ENCODE measurements at places on chromosomes 5 and 9. TPM values are rescaled to one million over a fixed set of nuclear protein-coding genes. Genes with fewer than 3 reads are reported as not detected.

GRCh38 chr9:130298662-130299279 is 33.2 kb downstream of the HMCN2 start:
- no peaks in the 10 kb centered on the region for H3K36me3 ChIP-seq
- DNase-seq: no peak
- no peaks in the 10 kb centered on the region for H3K27me3 ChIP-seq
- H3K4me1 ChIP-seq: no peaks in the 10 kb centered on the region
- H3K4me3 ChIP-seq: no peak overlapping the region

DNA sequence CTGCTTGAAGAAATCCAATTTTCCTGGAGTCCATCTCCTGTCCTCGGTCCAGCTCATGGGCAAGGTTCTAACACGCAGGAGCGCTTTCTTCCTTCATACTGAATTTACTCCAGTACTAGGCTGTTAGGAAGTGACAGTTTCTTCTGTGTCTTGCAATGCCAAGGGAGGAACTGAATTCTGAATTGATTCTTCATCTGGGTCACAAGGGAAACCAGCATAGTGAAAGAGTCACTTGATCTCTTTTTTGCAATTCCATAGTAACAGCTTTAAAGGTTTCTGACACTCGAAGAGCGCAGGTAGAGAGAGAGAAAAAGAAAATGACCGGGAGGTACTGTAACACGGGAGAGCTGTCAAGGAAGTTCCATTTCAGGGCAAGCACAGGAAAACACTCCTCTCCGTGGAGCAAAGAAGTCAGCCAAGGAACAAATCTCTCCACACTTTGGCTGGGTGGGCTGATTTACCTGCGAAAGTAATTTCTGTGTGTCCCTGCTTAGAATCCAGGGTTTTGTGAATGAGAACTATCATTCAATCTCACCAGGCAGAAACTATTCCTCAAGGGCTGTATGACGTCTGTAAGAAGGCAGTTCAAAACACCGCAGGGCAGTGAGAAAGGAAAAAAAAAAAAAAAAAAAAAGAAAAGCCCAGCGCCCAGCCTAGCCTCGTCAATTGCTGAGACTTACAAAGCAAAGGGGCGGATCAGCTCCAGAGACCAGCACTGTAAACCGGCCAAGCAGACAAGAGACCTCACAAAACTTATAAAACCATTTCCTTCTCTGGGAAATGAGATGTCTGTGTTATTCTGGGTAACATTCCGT is 617.8 kb downstream of the PDE4D start:
- peak; percentile 71 for DNase-seq
- no peaks in the 10 kb centered on the region for H3K27me3 ChIP-seq
- peak overlapping the region; percentile 22 for H3K4me3 ChIP-seq

GRCh38 chr5:10275460-10275859 is 25.4 kb downstream of the CCT5 start:
- no peak for DNase-seq
- H3K4me1 ChIP-seq: no peaks in the 10 kb centered on the region
- H3K36me3 ChIP-seq: no peaks in the 10 kb centered on the region
- H3K27me3 ChIP-seq: no peaks in the 10 kb centered on the region
- no peak overlapping the region for H3K4me3 ChIP-seq
- no peak overlapping the region for H3K27ac ChIP-seq

GRCh38 chr5:100722657-100723056 is 180.4 kb downstream of the ST8SIA4 start:
- H3K4me3 ChIP-seq: no peak overlapping the region
- H3K36me3 ChIP-seq: no peaks in the 10 kb centered on the region
- no peaks in the 10 kb centered on the region for H3K4me1 ChIP-seq
- no peak overlapping the region for H3K27ac ChIP-seq
- no peak for DNase-seq

- no peaks in the 10 kb centered on the region for H3K36me3 ChIP-seq
- H3K27ac ChIP-seq: no peak overlapping the region
- DNase-seq: no peak
- H3K4me1 ChIP-seq: peaks cover 4% of the 10 kb centered on the region
Measured at GRCh38 chr5:77869116-77869798, 93.1 kb upstream of the TBCA start.

DNA sequence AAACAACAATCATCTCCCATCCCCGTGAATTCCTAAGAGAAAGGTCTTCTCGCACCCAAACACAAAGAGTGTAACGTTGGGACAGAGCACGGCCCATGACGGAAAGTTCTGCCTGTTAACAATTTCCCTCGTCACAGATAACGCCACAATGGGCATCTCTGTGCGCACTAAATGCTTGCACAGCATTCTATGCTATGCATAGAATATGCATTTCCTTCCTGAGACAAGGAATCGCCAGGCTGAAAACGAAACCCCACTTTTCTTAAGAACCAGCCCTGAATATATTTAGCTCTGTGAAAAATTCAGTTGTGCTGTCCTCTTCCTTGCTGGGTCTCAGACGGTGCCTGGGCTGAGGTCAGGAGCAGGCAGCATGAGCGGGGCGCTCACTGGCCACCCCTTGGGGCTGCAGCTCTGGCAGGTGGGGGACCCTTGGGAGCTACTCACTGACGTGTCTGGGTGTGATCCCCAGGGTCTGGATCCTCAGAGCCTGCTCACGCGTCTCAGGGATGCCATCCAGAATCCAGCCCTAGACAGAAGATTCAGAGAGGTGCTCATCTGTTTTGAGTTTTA is 49.8 kb downstream of the AK8 start:
- H3K4me3 ChIP-seq: no peak overlapping the region
- H3K4me1 ChIP-seq: no peaks in the 10 kb centered on the region
- peaks cover 16% of the 10 kb centered on the region for H3K27me3 ChIP-seq
- H3K36me3 ChIP-seq: no peaks in the 10 kb centered on the region

GRCh38 chr9:127873886-127874285 is 3.6 kb downstream of the AK1 start:
- peaks cover 33% of the 10 kb centered on the region for H3K4me1 ChIP-seq
- peak; percentile 45 for DNase-seq
- H3K4me3 ChIP-seq: no peak overlapping the region
- H3K36me3 ChIP-seq: peaks cover 3% of the 10 kb centered on the region
- H3K27me3 ChIP-seq: no peaks in the 10 kb centered on the region

DNA sequence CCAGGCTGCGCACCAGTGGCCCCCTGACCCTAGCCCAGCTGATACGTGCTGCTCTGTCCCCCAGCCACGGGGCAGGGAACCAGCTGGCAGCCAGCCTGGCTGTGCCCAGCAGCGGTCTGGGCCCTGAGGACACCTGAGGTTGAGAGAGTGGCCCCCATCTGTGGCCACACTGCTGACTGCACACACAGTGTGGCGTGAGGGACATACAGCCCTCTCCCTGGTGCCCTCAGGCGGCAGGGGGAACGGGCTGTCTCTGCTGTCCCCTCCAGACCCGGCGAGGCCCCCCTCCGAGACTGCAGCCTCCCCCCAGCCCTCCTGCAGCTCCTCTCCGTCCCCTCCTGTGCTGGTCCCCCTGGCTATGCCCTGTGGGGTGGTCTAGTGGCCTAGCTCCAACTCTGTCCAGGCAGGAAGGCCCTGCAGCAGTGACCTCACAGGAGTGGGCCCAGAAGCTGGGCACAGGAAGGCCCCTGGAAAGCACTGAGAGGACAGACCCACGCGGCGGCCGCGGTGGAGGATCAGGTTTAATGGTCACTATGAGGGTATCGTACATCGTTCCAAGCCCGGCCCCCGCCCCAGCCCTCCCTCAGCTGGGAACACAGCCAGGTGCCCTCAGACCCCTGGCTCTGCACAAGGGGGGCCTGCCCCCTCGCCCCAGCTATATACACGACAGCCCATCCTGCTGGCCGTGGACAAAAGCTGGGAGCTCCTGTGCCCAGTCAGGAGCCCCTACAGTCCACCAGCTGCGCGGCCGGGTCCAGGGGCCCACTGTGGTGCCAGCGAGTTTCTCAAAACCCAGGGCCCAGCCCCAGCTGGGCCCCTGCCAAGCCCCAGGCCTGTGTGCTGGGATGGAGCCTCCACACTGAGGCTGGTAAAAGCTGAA is 6.8 kb upstream of the ENTPD8 start:
- no peaks in the 10 kb centered on the region for H3K36me3 ChIP-seq
- no peaks in the 10 kb centered on the region for H3K4me1 ChIP-seq
- no peak overlapping the region for H3K4me3 ChIP-seq
- H3K27me3 ChIP-seq: peaks cover 3% of the 10 kb centered on the region
- H3K27ac ChIP-seq: no peak overlapping the region

- no peak overlapping the region for H3K27ac ChIP-seq
- H3K4me3 ChIP-seq: no peak overlapping the region
- DNase-seq: no peak
- H3K27me3 ChIP-seq: no peaks in the 10 kb centered on the region
Measured at GRCh38 chr9:134913041-134913712, 4.5 kb downstream of the FCN1 start.

GRCh38 chr9:3809724-3810123 is 283.9 kb upstream of the RFX3 start:
- H3K4me3 ChIP-seq: no peak overlapping the region
- no peak overlapping the region for H3K27ac ChIP-seq
- DNase-seq: no peak
- no peaks in the 10 kb centered on the region for H3K4me1 ChIP-seq
- H3K27me3 ChIP-seq: no peaks in the 10 kb centered on the region
- no peaks in the 10 kb centered on the region for H3K36me3 ChIP-seq

- H3K27ac ChIP-seq: no peak overlapping the region
- H3K4me3 ChIP-seq: no peak overlapping the region
- no peak for DNase-seq
- H3K27me3 ChIP-seq: no peaks in the 10 kb centered on the region
- no peaks in the 10 kb centered on the region for H3K4me1 ChIP-seq
Measured at GRCh38 chr5:180739271-180739670, 587 bp downstream of the OR2Y1 start.

- H3K4me3 ChIP-seq: no peak overlapping the region
- H3K27me3 ChIP-seq: no peaks in the 10 kb centered on the region
- peaks cover 2% of the 10 kb centered on the region for H3K36me3 ChIP-seq
- peak overlapping the region; percentile 64 for H3K27ac ChIP-seq
- peaks cover 52% of the 10 kb centered on the region for H3K4me1 ChIP-seq
Measured at GRCh38 chr5:111742177-111742994, 14.6 kb downstream of the NREP start.

DNA sequence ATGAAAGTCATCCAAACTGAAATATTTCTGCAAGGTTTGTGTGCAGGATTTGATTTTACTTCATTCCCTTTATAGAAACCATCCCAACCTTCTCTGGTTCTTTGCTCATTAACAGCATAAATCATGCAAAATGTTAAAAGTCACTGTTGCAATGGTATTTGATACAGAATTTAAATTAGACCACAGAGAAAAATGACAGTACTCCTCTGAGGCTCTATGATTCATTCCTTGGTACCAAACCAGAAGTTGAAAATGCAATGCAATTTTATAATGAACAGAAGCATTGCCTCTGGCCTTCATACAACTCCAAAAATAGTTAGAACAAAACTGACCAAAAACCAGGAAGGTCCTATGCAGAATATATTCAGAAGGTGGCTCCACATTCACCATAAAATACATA is 607.1 kb downstream of the TLE1 start:
- no peaks in the 10 kb centered on the region for H3K36me3 ChIP-seq
- DNase-seq: no peak
- no peaks in the 10 kb centered on the region for H3K4me1 ChIP-seq
- H3K27ac ChIP-seq: no peak overlapping the region
- H3K4me3 ChIP-seq: no peak overlapping the region

DNA sequence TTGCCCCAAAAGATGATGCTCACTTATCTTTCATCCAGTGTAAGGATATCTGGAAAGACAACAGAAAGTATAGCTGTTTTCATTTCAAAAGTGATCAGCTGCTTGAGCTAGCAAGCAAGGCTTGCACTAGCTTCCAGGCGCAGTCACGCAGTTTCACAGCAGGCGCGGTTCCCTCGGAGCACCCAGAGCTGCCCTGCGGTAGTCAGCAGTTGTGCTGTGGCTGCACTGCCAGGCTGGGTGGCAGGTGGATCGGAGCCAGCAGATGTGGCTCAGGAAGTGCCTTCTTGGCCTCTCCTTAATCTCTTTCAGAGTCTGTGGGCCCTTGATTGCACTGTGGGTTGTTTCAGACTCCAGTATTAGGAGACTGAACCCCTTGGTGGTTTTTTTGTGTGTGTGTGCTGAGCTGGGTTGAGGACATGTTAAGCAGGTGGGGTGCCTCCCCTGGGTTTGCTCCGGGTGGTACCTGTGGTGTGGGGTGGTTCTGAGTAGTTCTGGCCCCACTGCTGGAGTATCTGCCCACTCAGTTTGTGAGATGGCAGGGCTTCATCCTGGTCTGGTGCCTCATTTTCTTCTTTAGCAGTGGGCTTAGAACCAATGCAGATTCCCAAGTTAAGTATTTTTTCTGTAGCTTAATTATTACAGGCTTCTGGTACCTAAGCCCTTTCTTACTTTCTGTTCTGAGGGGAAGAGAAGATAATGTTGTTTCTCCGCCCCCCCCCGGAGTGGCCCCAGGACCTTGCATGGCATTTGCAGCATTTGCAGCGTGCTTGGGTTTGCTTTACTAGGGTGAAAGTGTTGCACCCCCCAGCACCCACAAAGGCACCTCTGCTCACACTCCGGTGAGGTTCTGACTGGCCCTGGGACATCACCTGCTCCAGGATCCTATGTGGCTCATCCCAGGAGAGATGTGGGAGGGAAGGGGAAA is 16.4 kb downstream of the TENT4A start:
- H3K36me3 ChIP-seq: no peaks in the 10 kb centered on the region
- no peak overlapping the region for H3K27ac ChIP-seq
- H3K27me3 ChIP-seq: no peaks in the 10 kb centered on the region
- H3K4me3 ChIP-seq: no peak overlapping the region

GRCh38 chr5:174532455-174533453 is 191.6 kb upstream of the MSX2 start:
- peak overlapping the region; percentile 17 for H3K27ac ChIP-seq
- peaks cover 18% of the 10 kb centered on the region for H3K4me1 ChIP-seq
- H3K27me3 ChIP-seq: no peaks in the 10 kb centered on the region
- no peaks in the 10 kb centered on the region for H3K36me3 ChIP-seq
- DNase-seq: peak; percentile 81

- no peaks in the 10 kb centered on the region for H3K27me3 ChIP-seq
- H3K27ac ChIP-seq: no peak overlapping the region
- H3K36me3 ChIP-seq: no peaks in the 10 kb centered on the region
- no peak for DNase-seq
Measured at GRCh38 chr9:123669346-123669745, 260.6 kb downstream of the DENND1A start.

GRCh38 chr5:105940181-105940580 is 1730.6 kb downstream of the EFNA5 start:
- no peak overlapping the region for H3K4me3 ChIP-seq
- no peak for DNase-seq
- no peaks in the 10 kb centered on the region for H3K27me3 ChIP-seq
- H3K36me3 ChIP-seq: no peaks in the 10 kb centered on the region
- H3K27ac ChIP-seq: no peak overlapping the region
- H3K4me1 ChIP-seq: peaks cover 3% of the 10 kb centered on the region

DNA sequence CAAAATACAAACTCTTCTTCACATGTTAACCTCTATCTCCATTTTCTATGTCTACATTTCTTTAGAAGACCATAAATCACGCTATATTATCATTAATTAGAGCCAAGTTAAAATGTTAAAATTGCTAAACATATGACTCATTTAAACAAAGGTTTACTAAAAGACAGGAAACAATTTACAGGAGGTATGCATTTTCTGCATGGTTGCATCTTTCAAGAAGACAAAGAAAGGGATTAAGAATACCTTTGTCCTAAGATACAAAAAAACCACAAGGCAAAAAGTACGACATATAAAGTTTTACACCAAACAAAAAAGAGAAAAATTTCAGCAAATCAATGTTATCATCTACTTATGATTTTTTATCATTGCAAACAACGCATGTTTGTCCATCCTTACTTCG is 324.4 kb downstream of the PDE4D start:
- no peaks in the 10 kb centered on the region for H3K27me3 ChIP-seq
- no peak overlapping the region for H3K4me3 ChIP-seq
- DNase-seq: no peak
- H3K27ac ChIP-seq: no peak overlapping the region
- H3K4me1 ChIP-seq: no peaks in the 10 kb centered on the region

PTGDS gene
- 2.6 TPM for total RNA-seq

FPGS gene
- total RNA-seq: 123 TPM

SLC23A1 gene
- total RNA-seq: not detected
